ENCODE measurements at places on chromosomes 2 and 18. TPM values are rescaled to one million over a fixed set of nuclear protein-coding genes. Genes with fewer than 3 reads are reported as not detected.
A peak's percentile ranks its signal among the peaks of the same experiment; 100 is the strongest.

The UGT1A10 gene
- not detected for total RNA-seq

DNA sequence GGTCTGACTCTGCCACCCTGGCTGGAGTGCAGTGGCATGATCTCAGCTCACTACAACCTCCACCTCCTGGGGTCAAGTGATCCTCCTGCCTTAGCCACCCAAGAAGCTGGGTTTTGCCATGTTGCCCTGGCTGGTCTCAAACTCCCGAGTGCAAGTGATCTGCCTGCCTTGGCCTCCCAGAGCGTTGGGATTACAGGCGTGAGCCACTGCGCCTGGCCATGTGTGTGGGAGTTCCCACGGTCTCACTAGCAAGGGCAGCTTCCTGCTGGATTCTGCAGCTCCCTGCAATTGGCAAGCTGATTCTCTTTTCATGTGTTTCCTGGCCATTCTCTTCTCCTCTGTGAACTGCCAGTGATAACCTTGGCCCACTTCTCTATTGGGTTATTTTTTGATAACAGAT is 84.0 kb downstream of the USP40 start:
- H3K27me3 ChIP-seq, result no peaks in the 10 kb centered on the region
- peaks cover 7% of the 10 kb centered on the region for H3K4me1 ChIP-seq
- peaks cover 6% of the 10 kb centered on the region for H3K36me3 ChIP-seq
- peak overlapping the region; percentile 90 for H3K27ac ChIP-seq
- DNase-seq, result no peak

DNA sequence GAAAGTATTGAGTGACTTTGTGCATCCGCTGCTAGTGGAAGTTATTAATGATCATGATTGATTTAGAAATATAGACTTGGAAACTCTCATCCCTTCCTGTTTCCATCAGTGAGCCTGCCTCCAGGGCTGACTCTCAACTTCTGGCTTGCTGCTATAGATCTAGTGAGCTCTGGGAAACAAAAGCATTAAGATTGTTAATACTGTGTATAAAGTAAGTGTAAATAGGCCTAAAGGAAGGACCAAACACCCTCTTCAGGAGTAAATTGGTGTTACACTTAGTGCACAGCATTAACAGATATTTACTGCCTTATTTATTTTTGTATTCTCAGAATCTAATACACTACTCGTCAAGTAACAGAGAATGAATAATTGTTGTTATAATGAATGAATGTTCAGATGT is 285.6 kb downstream of the THSD7B start:
- H3K27me3 ChIP-seq, result no peaks in the 10 kb centered on the region
- no peak overlapping the region for H3K4me3 ChIP-seq
- no peak for DNase-seq
- no peaks in the 10 kb centered on the region for H3K4me1 ChIP-seq
- no peaks in the 10 kb centered on the region for H3K36me3 ChIP-seq

DNA sequence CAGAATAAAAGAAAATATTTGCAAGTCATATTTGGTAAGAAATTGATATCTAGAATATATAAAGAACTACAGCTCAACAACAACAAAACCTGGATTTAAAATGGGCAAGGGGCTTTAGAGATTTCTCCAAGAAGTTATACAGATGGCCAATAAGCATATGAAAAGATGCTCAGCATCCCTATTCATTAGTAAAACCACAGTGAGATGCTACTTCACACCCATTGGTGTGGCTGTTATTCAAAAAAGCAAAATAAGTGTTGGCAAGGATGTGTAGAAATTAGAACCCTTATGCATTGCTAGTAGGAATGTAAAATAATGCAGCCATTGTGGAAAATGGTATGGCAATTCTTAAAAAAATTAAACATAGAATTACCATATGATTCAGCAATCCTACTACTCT is 29.8 kb downstream of the TANK start:
- H3K27ac ChIP-seq, result no peak overlapping the region
- no peak for DNase-seq
- H3K4me3 ChIP-seq, result no peak overlapping the region
- no peaks in the 10 kb centered on the region for H3K27me3 ChIP-seq
- H3K4me1 ChIP-seq, result no peaks in the 10 kb centered on the region
- peaks cover 5% of the 10 kb centered on the region for H3K36me3 ChIP-seq

GRCh38 chr2:75476761-75477160 is 84.0 kb downstream of the EVA1A start:
- no peak overlapping the region for H3K4me3 ChIP-seq
- H3K4me1 ChIP-seq, result peaks cover 30% of the 10 kb centered on the region
- no peaks in the 10 kb centered on the region for H3K36me3 ChIP-seq

DNA sequence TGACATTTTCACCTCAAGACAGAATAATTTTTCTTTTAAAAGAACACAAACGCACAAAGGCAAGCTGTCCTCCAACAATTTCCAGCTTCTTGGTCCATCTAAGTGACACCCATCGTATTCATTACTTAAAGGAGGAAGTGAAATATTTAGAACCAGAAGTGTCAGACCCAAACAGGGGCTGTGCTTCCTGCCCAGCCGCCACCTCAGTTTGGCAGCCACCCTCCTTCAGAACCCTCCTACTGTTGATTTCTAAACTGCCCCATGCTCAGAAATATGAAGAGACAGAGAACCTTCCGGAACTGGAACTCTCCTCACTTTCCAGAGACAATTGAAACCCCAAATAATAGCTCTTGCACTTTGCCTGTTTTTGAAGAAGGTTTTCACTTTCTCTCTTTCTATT is 734.8 kb upstream of the SALL3 start:
- DNase-seq, result no peak
- H3K27me3 ChIP-seq, result no peaks in the 10 kb centered on the region
- no peaks in the 10 kb centered on the region for H3K4me1 ChIP-seq
- no peak overlapping the region for H3K4me3 ChIP-seq
- no peak overlapping the region for H3K27ac ChIP-seq

The CNOT11 gene
- total RNA-seq, result 32.5 TPM

- H3K27ac ChIP-seq, result peak overlapping the region; percentile 84
- H3K27me3 ChIP-seq, result no peaks in the 10 kb centered on the region
- H3K36me3 ChIP-seq, result no peaks in the 10 kb centered on the region
- H3K4me1 ChIP-seq, result peaks cover 15% of the 10 kb centered on the region
- no peak for DNase-seq
- no peak overlapping the region for H3K4me3 ChIP-seq
Measured at GRCh38 chr2:234979204-234980167, 27.7 kb downstream of the SH3BP4 start.

DNA sequence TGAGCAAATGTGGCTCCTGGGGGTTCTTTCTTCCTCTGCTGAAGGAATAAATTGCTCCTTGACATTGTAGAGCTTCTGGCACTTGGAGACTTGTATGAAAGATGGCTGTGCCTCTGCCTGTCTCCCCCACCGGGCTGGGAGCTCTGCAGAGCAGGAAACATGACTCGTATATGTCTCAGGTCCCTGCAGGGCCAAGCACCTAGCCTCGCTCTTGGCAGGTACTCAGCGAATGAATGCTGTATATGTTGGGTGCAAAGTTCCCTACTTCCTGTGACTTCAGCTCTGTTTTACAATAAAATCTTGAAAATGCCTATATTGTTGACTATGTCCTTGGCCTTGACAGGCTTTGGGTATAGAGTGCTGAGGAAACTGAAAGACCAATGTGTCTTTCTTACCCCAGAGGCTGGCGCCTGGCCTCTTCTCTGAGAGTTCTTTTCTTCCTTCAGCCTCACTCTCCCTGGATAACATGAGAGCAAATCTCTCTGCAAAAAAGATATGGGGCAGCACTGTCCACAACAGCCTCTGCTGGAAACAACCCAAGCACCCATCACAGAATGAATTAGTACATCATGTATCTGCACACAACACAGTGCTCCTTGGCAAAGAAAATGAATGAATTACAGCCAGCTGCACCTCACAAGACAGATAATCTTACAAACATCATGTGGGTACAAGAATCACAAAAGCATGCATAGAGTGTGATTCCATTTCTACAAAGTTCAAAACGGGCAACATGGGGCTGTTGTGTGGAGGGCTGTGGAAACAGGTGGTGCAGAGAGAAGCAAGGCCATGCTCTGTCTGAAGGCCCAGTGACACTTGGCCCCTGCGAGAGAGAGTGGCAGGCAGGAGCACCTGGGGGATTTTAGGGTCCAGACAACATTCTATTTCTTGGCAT is 6.6 kb downstream of the IL1RN start:
- no peaks in the 10 kb centered on the region for H3K36me3 ChIP-seq
- H3K27ac ChIP-seq, result no peak overlapping the region
- no peaks in the 10 kb centered on the region for H3K27me3 ChIP-seq
- no peak for DNase-seq
- peaks cover 4% of the 10 kb centered on the region for H3K4me1 ChIP-seq

GRCh38 chr2:134445985-134446382 is 192.1 kb downstream of the MGAT5 start:
- peaks cover 3% of the 10 kb centered on the region for H3K4me1 ChIP-seq
- DNase-seq, result no peak
- H3K36me3 ChIP-seq, result no peaks in the 10 kb centered on the region
- H3K27me3 ChIP-seq, result no peaks in the 10 kb centered on the region

- H3K4me3 ChIP-seq, result no peak overlapping the region
- no peaks in the 10 kb centered on the region for H3K36me3 ChIP-seq
- no peak for DNase-seq
- no peak overlapping the region for H3K27ac ChIP-seq
- no peaks in the 10 kb centered on the region for H3K27me3 ChIP-seq
Measured at GRCh38 chr2:137300987-137301386, 535.6 kb downstream of the THSD7B start.

- H3K4me3 ChIP-seq, result no peak overlapping the region
- H3K27me3 ChIP-seq, result no peaks in the 10 kb centered on the region
- DNase-seq, result no peak
- H3K27ac ChIP-seq, result no peak overlapping the region
Measured at GRCh38 chr2:152083202-152083875, 15.5 kb downstream of the CACNB4 start.

DNA sequence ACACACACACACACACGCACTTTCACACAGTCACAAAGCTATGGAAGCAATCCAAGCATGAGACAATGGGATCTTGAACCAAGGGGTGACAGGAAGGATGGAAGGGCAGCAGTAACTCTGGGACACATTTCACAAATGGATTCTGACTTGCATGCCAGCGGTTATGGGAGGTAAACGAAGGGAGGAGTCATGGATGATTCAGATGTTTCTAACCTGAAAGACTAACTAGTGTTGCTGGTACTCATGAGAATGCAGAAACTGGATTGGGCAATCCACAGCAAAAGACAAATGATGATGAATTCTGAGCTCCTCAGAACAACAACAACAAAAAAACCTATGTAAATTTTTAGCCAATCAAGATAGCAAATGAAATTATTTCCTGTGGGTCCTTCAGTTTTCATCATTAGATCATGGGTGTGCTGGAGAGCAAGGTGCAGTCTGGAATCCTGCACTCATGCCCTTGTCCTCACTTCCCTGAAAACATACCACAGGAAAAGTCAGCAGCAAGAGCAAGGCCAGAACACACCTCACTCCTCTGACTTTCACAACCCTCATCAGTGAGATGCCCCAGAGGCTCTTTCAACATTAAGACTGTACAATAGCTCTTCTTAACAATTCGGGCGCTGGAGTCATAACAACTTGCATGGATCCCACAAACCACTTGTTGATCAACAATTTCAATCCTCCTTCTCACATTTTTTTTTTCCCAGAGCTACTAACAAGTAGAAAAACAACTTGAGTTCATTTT is 32.6 kb downstream of the ABCA12 start:
- no peak overlapping the region for H3K27ac ChIP-seq
- H3K27me3 ChIP-seq, result no peaks in the 10 kb centered on the region
- H3K4me1 ChIP-seq, result no peaks in the 10 kb centered on the region
- H3K4me3 ChIP-seq, result no peak overlapping the region

DNA sequence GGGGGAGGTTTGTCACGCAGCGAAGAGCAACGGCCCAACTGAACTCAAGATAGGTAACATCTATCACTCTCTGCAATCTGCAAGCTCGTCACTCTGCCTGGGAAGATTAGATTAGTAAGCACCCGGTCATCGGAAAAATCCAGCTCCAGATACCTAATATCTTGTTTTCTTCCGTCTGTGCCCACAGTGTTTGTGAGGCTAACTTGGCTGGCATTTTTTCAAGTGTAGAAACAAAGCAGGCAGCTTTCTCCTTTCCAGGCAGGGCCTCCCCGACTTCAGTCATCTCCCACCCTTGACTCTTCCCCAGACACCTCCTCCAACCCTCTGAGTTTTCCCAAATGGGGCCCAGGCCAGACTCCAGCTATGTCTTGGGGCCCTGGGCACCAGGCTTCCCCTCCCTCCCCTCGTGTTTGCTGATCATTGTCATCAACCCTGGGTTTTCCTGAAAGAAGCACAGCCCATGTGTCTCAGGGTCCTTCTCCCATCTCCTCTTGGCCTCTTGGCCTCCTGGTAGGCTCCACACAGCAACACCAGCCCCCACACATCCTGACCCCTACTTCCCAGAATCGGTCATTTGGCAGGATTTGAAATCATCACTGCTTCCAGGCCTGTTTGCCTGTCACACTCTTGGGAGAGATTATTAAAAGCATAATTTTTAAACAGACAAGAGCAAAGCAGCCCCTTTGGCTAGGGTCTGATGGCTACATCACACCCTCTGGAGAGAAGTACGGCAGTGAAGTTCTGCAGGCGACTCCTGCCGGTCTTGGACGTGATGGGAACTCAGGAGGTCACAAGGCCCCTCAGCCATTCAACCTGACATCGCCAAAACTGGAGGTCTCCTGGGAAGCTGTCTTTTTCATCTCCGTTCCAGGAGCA is 144.9 kb upstream of the ID2 start:
- H3K27me3 ChIP-seq, result no peaks in the 10 kb centered on the region
- DNase-seq, result no peak
- H3K4me1 ChIP-seq, result peaks cover 33% of the 10 kb centered on the region
- H3K36me3 ChIP-seq, result no peaks in the 10 kb centered on the region
- H3K27ac ChIP-seq, result no peak overlapping the region

DNA sequence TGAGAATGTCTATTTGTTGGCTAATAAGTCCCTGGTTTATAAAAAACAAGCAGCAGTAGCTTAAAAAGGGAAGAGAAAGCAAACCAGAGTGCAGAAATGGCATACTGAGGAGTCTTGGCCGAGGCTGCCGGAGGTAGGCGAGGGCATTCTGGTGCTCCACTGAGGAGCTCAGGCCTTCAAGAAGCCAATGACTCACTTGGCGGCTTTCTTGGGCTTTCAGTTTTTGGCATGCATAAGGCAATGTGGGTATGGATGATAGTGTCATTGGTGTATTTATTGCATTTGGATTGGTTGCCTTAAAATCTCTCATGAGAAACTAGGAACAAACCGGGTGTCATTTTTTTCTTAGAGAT is 119.6 kb upstream of the ARL5A start:
- no peaks in the 10 kb centered on the region for H3K27me3 ChIP-seq
- DNase-seq, result no peak
- H3K27ac ChIP-seq, result no peak overlapping the region

The CCDC85A gene
- total RNA-seq, result 10.5 TPM

- no peaks in the 10 kb centered on the region for H3K27me3 ChIP-seq
- peak; percentile 6 for DNase-seq
- H3K36me3 ChIP-seq, result no peaks in the 10 kb centered on the region
- H3K4me3 ChIP-seq, result no peak overlapping the region
- H3K4me1 ChIP-seq, result no peaks in the 10 kb centered on the region
Measured at GRCh38 chr2:103327386-103327785, 565.6 kb downstream of the TMEM182 start.

The GAD1 gene
- total RNA-seq, result 0.80 TPM

DNA sequence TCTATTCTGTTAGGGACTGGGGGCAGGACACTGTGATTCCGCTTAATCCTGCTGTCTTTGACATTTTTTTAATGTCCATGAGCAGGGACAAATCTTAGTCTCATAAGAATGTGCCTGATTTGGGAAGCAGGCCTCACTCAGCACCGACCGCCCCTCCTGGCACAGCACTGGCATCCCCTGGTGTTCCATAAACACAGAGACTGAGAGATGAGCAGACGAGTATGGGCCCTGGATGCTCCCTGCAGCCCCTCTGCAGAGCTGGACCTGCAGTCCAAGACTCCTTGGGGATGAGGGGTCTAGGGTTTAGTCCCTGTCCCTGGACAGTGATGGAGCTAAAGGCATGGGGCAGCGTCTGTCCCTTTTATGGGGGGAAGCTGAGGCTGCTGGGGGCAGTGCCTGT is 81.6 kb downstream of the NDUFA10 start:
- no peak overlapping the region for H3K4me3 ChIP-seq
- no peaks in the 10 kb centered on the region for H3K4me1 ChIP-seq
- no peaks in the 10 kb centered on the region for H3K27me3 ChIP-seq

Measured in lung (tissue), 17 donors.